ENCODE measurements at places on chromosomes 5 and 9. TPM values are rescaled to one million over a fixed set of nuclear protein-coding genes. Genes with fewer than 3 reads are reported as not detected.

DNA sequence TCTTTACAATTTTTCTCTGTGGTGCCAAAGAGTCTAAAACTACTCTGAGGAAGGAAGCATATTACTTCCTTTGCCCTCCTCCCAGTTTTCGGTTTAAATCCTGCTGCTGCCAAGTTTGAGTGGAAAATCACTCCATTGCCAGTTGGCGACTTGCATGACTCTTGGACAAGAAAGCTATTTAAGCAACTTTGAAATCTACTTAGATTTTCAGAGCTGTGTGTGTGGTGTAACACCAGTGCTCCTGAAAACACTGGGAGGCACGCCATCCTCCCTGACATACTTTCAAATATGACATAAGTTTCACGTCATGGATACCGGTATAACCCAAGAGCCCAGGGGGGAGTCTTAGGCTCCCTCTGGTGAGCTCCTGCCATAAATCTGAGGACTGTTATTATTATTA lies 83.5 kb upstream of the RIOK2 start:
- peak; percentile 84 for DNase-seq

GRCh38 chr9:130689937-130690700 lies 3.5 kb upstream of the EXOSC2 start:
- DNase-seq: peak; percentile 57

- no peak for DNase-seq
Measured at GRCh38 chr5:42993516-42994245, 46.4 kb downstream of the ANXA2R start.

- DNase-seq: no peak
Measured at GRCh38 chr9:19660019-19660418, 128.8 kb downstream of the SLC24A2 start.

- no peak for DNase-seq
Measured at GRCh38 chr5:60024104-60024503, 130.6 kb upstream of the PDE4D start.

- DNase-seq: no peak
Measured at GRCh38 chr5:163917747-163918146, 412.3 kb downstream of the MAT2B start.

DNA sequence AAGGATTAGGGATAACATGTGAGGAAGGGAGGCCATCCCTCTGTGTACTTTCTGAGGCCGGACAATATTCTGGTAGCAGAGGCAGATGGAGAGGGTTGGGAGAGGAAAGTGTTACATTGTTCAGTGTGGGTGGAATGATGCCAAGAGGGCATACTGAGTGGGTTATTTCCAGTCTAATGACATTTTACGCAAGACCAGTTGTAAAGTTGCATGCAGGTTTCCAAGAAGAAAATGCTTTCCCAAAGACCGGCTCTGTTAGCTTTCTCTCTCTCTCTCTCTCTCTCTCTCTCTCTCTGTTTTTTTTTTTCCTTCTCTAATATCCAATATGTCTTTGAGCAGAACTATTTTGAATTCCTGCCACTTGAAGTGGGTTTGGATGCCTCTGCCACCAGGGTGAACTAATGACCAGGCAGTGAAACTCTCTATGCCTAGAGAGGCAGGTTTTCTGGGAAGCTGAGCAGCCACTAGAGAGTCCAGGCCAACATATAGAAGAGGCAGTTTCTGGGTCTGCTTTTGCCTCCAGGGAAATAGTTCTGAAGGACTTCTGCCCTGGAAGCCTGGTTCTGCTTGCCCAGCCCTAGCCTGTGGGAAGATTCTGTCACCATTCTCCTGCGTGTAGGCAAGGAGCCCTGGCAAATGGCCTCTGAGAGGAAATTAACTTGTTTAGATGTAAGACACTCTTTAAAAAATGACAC lies 24.4 kb upstream of the ZNF366 start:
- DNase-seq: no peak

- DNase-seq: peak; percentile 93
Measured at GRCh38 chr9:135085830-135086546, 1.5 kb upstream of the OLFM1 start.

The CDHR2 gene
- polyA plus RNA-seq: not detected

The C5orf52 gene
- not detected for polyA plus RNA-seq

The CACFD1 gene
- polyA plus RNA-seq: 12.8 TPM

The OMD gene
- 11.7 TPM for polyA plus RNA-seq

The USP20 gene
- 12.9 TPM for polyA plus RNA-seq
